GM12878 (cell line): ENCODE measurements at places on chromosomes 2 and 18. TPM values are rescaled to one million over a fixed set of nuclear protein-coding genes. Genes with fewer than 3 reads are reported as not detected.

Gene AQP12A
- polyA plus RNA-seq, result not detected in 2 replicates

Gene ANO7
- 0.25 and 0.40 TPM in 2 replicates for polyA plus RNA-seq

Gene YWHAQ
- 515 and 537 TPM in 2 replicates for polyA plus RNA-seq

Gene CTLA4
- not detected in 2 replicates for polyA plus RNA-seq

Gene DPP4
- polyA plus RNA-seq, result 10.2 and 11.4 TPM in 2 replicates

Gene WNT10A
- polyA plus RNA-seq, result 2.4 and 5.3 TPM in 2 replicates

Gene LRRC30
- not detected in 2 replicates for polyA plus RNA-seq

Gene RMDN2
- 9.8 and 11.4 TPM in 2 replicates for polyA plus RNA-seq

Gene TGFA
- not detected in 2 replicates for polyA plus RNA-seq

Gene IL1RL1
- polyA plus RNA-seq, result not detected in 2 replicates

Gene SEH1L
- polyA plus RNA-seq, result 84.1 and 90.1 TPM in 2 replicates

Gene DDX1
- polyA plus RNA-seq, result 133 and 134 TPM in 2 replicates

Gene ZNF892
- polyA plus RNA-seq, result 0.08 TPM in 1 of 2 replicates, not detected in the other

Gene BMP10
- polyA plus RNA-seq, result not detected in 2 replicates

Gene SERPINB3
- polyA plus RNA-seq, result not detected in 2 replicates

Gene EPB41L3
- 0.15 and 0.25 TPM in 2 replicates for polyA plus RNA-seq

Gene YES1
- polyA plus RNA-seq, result 2.3 and 2.4 TPM in 2 replicates

Gene REL
- 19.2 and 21.9 TPM in 2 replicates for polyA plus RNA-seq

Gene STAMBP
- polyA plus RNA-seq, result 82.2 and 83.8 TPM in 2 replicates

DNA sequence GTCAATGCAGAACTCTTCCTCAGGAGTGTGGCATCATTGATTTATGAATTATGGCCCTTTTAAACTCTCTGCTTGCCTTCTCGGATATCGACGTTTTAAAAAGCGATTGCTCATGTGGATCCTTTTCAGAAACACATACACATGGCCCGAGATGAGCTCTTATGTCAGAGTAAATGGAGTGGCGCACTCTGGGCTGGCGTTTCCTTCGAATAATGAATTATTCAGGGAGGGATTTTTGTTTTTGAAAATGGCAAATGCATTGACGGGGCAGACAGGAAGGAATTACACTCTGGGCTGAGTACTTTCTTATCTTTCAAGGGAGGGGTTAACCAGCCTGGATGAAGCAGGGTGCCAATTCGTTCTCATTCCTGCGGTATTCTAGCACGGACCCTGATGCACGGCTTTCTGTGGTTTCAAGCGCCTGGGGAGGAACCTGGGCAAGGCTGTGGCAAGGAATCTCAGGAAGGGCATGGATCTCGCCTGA, 142.7 kb downstream of the PRKCE start:
- no peak for DNase-seq

- DNase-seq, result no peak
Observed at GRCh38 chr2:176187899-176188773, at the start of gene HOXD1. Gene HOXD1, plus strand, starts transcription at chr2:176188668. Its CDS starts 134 bp downstream, at chr2:176188802.

GRCh38 chr2:129929321-129930290, 49.9 kb upstream of the RAB6C start:
- no peak for DNase-seq

DNA sequence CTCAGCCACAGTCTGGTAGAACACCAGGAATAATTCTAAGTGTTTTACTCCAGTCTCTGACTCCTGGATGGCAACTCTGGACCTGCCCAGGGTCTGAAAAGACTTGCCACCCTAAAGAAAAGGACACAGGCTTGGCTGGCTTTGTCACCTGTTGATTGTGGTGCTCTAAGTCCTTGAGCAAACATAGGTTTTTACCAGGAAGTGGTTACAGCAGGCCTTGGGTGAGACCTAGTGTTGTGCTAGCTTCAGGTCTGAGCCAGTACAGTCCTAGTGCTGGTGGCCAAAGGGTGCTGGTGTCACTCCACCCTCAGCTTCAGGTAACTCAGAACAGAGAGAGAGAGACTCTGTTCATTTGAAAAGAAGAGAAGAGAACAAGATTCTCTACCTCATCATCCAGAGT, 1239.4 kb upstream of the CRIM1 start:
- DNase-seq, result no peak

DNA sequence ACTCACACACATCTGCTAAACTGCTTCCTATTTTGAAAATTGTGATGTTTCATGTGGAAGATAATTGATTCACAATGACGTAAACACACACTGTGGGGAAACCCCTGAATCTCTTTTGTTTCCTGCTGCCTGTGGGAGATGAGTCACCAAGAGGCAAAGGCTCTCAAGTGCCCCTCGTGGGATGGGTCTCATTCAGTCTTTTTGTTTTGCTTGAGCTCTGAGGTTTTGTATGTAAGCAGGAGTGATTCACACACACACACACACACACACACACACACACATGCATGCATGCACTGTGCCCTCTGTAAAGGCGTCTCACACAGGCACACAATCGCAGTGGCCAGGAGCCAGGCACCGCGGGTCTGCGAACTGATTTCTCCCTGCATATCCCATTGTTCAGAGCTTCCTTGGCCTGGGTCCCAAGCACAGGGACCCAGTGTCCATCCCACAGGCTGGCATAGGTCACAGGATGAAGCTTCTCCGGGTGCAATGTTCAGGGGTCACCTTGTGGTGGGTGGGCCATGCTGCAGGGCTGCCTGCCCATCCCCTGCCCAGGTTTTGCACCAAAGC, 12.1 kb upstream of the ARHGEF4 start:
- DNase-seq, result peak; percentile 86

- DNase-seq, result no peak
Observed at GRCh38 chr2:218744615-218745014, 34.0 kb downstream of the TTLL4 start.

- no peak for DNase-seq
Observed at GRCh38 chr2:199848389-199849130, 2.4 kb downstream of the FTCDNL1 start.

DNA sequence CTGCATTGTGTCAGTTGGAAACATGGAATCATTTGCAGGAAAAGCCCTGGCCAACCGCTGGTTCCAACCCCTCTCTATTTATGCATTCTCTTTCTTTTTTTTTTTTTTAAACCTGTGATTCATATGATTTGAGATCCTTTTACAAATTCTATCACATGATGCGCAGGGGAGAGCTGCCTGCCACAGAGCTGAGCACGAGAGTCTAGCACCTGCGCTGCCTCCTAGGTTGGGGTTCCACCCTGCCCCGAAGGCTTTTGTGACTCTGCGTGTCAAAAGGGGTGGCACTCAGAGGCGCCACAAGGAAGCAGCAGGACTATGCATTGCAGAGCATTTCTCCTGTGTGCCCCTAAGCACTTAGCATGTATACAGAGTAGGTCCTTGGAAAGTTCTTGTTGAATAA, 17.3 kb upstream of the ESPNL start:
- no peak for DNase-seq

- no peak for DNase-seq
Observed at GRCh38 chr2:111957872-111958354, 59.5 kb downstream of the MERTK start.

DNA sequence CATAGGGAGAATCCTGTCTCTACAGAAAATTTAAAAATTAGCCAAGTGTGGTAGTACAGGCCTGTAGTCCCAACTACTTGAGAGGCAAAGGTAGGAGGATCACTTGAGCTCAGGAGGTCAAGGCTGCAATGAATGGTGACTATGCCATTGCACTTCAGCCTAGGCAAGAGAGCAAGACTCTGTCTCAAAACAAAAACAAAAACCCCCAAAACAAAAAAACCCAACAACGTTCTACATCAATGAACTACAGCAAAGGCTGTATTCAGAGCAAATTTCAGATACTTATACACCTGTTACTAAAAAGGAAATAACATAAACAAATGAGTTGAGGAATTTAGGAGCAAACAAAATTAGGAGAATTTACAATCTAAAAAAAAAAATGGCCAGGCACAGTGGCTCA, 22.6 kb downstream of the YES1 start:
- DNase-seq, result no peak

- DNase-seq, result no peak
Observed at GRCh38 chr18:8455661-8456614, 153.3 kb upstream of the RAB12 start.

DNA sequence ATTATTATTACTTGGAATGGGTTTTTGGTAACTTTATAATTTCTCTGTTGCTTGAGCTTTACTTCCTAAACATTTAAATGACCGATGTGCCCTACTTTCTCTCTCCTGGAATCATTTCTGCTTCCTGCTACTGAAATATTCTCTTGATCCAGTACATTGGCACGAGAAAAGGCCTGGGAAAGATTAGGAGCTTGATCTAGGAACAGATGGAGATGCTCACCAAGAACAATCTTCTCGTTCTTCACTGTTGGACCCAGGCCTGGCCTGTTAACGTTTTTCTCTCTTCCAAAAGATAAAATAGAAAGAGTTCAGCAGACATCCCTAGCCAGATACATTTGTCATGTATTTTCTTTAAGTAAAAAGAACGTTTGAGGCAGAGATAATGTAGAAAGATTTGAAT, 1356.8 kb upstream of the CRIM1 start:
- no peak for DNase-seq

- DNase-seq, result no peak
Observed at GRCh38 chr2:54483426-54483825, 27.3 kb downstream of the SPTBN1 start.

GRCh38 chr2:204024906-204025475, 88.4 kb downstream of the ICOS start:
- no peak for DNase-seq

DNA sequence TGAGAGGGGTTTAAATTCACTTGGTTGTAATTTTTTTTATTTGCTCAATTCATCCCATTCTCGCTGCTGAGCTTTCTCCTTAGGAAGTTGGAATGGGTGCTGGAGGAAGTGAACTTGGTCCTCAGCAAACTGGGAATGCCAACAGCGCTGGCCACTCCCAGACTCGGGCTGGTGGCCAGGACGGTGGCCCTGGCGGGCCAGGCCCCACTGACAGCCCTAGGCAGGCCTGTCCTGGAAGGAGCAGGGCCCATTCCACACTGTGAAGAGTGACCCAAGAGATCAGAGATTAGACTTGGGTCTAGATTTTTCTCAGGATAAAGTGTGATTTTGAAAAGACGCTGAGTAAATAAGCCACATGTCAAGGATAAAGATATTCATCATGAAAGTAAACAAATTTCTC, 132.7 kb downstream of the HDAC4 start:
- DNase-seq, result no peak

- peak; percentile 48 for DNase-seq
Observed at GRCh38 chr2:38128653-38129052, 52.7 kb upstream of the CYP1B1 start.

GRCh38 chr2:46849046-46849715, 66.4 kb downstream of the MCFD2 start:
- no peak for DNase-seq

DNA sequence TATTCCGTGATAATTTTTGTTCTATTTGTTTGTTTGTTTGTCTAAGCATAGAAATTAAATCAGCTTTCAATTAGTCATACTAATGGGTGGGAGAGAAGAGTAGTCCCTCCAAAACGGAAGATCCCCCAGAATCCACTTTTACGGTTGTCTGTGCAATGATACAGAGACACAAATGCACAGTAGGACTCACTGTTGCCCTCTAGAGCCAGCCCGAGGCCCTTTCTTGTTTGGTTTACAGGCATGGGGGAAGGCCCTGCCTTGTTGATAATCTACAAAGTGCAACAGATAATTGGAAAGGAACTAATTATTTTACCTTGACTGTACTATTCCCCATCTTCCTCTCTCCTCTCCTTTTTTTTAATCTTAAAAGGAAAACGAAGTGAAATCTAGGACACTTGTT, 121.1 kb downstream of the ACOXL start:
- DNase-seq, result no peak

GRCh38 chr2:174078275-174078674, 113.1 kb upstream of the SP3 start:
- DNase-seq, result no peak

DNA sequence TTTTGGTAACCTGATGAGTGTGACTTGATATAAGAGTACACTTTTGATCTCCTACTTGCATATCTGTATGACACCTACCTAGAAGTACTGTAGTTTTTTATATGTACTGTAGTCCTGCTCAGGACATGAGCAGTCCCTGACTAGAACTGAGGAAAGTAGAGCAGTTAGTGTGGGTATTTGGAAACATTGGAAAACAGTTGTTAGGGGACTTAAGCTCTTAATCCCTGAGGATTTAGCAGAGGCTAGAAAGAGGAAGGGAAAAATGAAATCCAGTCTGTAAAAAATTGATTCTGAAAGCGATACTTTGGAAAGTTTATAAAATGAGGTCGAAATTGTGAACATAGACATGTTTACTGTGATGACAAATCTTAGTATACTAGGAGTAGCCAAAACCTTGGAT, 125.6 kb downstream of the NCOA1 start:
- no peak for DNase-seq

- no peak for DNase-seq
Observed at GRCh38 chr18:76951456-76952247, 129.3 kb downstream of the ZNF236 start.

GRCh38 chr18:43040281-43040680, 75.2 kb downstream of the RIT2 start:
- no peak for DNase-seq

GRCh38 chr2:214180071-214180470, 230.8 kb upstream of the VWC2L start:
- no peak for DNase-seq

- no peak for DNase-seq
Observed at GRCh38 chr2:17093712-17094111, 424.5 kb downstream of the RAD51AP2 start.

DNA sequence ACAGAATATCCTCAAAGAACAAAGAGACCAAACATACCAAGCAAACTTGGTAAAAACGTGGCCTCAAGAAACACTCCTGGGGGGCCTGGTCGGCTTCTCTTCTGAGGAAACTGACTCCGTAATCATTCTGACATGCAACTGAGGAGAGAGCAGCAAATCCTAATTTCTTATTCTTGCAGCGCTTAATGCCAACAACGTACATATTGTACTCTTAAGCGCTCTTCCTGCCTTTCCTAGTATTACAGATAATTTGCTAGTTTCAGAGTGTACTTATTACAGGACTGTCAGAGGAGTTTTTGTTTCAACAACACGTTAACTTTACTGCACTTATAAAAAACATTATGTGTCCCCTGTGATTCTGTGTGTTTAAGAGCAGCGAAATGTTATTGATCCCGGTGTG, 64.9 kb downstream of the ZNF521 start:
- no peak for DNase-seq

- no peak for DNase-seq
Observed at GRCh38 chr2:215614296-215614695, 178.4 kb upstream of the FN1 start.

GRCh38 chr18:22322243-22322691, 95.4 kb downstream of the CTAGE1 start:
- no peak for DNase-seq

DNA sequence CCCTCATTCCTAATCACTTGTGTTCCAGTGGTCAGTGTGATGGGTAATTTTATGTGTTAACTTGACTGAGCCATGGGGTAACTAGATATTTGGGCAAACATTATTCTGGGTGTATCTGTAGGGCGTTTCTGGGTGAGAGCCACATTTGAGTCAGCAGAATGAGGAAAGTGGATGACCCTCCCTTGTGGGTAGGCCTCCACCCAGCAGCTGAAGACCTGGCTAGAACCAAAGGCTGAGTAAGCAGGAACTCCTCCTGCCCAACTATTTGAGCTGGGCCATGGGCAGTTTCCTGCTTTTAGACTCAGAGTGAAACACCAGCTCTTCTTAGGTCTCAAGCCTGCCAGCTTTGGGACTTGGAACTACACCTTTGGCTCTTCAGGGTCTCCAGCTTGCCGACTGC, 141.8 kb downstream of the ACKR3 start:
- no peak for DNase-seq
